ENCODE measurements at places on chromosomes 5 and 9. TPM values are rescaled to one million over a fixed set of nuclear protein-coding genes. Genes with fewer than 3 reads are reported as not detected.

Gene GRIN3A
- total RNA-seq: not detected

Gene NPM1
- 2,729 TPM for total RNA-seq

DNA sequence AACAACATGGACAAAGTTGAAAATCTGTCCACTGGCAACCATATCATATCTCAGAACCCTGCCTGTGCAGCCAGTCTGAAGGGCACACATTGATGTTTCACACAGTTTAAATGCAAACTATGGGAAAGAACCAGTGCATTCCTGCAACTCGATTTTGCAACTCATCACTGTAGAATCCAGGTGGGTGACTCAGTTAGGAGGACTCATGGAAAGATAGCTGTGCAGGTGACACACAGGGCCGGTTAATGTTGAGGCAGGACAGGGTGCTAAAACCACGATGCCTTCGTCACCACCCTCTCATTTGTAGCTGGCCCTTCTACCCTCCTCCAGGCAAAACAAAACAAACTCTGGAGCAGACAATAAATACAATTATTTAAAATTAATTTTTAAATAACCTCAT is 62.8 kb downstream of the TLE1 start:
- DNase-seq: no peak
- H3K4me1 ChIP-seq: no peaks in the 10 kb centered on the region
- no peak overlapping the region for H3K27ac ChIP-seq
- no peaks in the 10 kb centered on the region for H3K27me3 ChIP-seq

- H3K36me3 ChIP-seq: peaks cover 13% of the 10 kb centered on the region
- H3K27me3 ChIP-seq: no peaks in the 10 kb centered on the region
- H3K4me1 ChIP-seq: no peaks in the 10 kb centered on the region
- H3K27ac ChIP-seq: no peak overlapping the region
Measured at GRCh38 chr5:64969578-64969977, 200.8 kb downstream of the CWC27 start.

Measured in activated T-helper 1 cell treated with anti-CD3 and anti-CD28 coated beads, Interleukin-12 subunit alpha, Interleukin-12 subunit beta, Interleukin-2, Interleukin-4 antibody, amounts not matched to agents 30 ng/mL and 10 ng/mL and 1 ng/mL, durations not matched to agents 14 hours and 24 hours and 36 hours (primary cell).